NCI-H748 treated with DMSO at 0.1 percent for 48 hours (cell line): ENCODE measurements at places on chromosomes 4 and X.

- no peak for DNase-seq
Observed at GRCh38 chrX:10926891-10927290, 184.2 kb upstream of the HCCS start.

- DNase-seq: no peak
Observed at GRCh38 chrX:154515090-154515965, 704 bp downstream of the FAM3A start.

- no peak for DNase-seq
Observed at GRCh38 chr4:174580597-174580996, 58.3 kb upstream of the HPGD start.

GRCh38 chrX:131613260-131613659, 69.4 kb downstream of the OR13H1 start:
- no peak for DNase-seq

DNA sequence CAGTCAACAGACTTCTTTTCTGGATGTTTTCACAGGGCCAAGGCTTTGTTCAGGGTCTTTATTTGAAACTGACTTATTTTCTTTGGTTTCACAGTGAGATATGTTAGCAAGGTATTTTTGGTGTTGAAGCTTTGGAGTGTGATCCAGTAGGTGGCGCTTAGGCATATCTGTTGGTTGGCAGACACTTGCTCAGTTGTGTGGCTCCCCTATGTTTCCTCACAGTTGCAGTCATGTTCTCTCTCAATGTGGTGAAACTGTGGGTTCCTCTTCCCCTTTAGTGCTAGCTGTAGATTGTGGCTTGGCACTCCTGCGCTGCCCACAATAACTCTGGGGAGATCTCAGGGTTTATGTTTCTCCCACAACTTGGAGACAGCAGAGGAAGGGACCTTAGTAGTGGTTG, 460.8 kb downstream of the SLITRK2 start:
- DNase-seq: peak; percentile 2

- DNase-seq: no peak
Observed at GRCh38 chr4:142596595-142596994, 249.5 kb downstream of the INPP4B start.

DNA sequence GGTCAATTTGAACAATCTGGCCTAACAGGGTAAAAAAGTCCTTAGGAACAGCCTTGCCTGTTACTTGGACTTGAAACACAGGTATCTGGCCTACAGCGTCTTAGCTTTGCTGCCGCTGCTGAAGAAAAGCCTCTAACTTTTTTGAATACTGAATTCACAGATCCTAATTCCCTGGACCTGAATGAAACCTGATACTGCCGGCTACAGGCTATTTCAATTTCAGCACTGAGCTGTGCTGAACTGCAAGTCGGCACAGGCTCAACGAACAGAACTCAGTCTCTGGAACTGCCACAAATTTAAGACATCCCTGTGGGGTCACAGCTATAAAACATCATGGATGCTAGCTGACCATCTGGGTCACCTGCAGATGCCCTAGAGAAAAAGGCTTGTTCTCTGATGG, 7.2 kb downstream of the NR0B1 start:
- DNase-seq: peak; percentile 7

- DNase-seq: peak; percentile 7
Observed at GRCh38 chr4:173365359-173365996, 5.3 kb upstream of the SAP30 start.

GRCh38 chr4:76078033-76078613, 3.6 kb downstream of the ART3 start:
- DNase-seq: no peak

DNA sequence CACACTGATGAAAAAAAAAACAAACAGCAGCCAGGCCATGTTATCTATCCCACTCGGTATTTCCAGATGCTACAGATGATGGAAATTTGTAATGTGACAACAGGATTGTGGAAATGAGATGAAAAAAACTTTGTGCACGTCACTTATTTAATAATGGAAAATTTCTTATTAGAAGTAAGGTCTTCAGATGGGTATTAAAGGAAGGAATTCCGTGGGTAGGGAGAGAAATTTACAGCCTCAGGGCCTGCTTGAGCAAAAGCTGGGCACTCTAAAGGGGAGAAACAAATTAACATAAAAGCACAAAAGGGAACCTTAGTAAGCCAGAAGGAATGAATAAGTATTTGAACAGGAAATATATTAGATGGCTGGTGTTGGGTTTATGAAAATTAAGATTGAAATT, 4.2 kb upstream of the PKD2 start:
- no peak for DNase-seq

DNA sequence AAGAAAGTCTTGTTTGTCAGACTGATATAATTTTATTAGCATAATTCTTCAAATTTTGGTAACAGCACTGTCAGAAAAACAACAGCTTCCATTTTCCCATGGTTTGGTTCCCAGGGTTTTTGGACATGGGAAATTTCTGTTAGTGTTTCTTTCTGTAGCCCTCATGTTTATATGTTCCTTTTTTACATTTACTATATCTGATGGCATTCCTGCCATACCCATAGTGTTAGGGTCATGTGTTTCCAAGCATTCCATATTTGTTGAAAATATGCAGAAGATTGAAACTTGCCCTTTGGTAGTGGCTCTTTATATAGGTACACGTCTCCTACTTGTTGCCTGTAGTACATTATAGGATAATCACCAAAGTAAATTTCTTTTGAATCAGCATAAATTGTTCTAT, 65.8 kb downstream of the PDLIM5 start:
- no peak for DNase-seq

GRCh38 chr4:121272526-121272925, 108.3 kb downstream of the QRFPR start:
- DNase-seq: no peak

- no peak for DNase-seq
Observed at GRCh38 chr4:83174844-83175414, 60.4 kb upstream of the PLAC8 start.

DNA sequence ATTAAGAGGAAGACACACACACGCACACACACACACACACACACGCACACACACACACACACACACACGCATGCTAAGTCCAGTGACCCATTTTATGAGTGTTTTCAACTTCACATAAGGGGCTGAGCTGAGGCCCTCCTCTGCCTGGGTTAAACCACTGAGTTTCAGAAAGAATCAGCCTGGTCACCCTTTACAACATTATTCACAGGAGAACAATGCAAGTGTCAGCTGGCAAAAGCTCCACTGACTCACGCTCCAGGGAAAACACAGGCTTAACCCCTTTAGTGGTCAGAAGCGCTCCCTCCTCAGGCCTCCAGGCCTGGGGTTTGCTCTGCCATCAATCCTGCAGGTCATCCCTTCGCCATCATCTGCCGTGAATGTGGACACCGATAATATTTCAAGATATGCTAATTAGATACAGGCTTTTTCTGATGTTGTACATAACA, 46.9 kb downstream of the ACOX3 start:
- DNase-seq: no peak

GRCh38 chr4:56626963-56627362, 54.1 kb downstream of the HOPX start:
- DNase-seq: no peak

DNA sequence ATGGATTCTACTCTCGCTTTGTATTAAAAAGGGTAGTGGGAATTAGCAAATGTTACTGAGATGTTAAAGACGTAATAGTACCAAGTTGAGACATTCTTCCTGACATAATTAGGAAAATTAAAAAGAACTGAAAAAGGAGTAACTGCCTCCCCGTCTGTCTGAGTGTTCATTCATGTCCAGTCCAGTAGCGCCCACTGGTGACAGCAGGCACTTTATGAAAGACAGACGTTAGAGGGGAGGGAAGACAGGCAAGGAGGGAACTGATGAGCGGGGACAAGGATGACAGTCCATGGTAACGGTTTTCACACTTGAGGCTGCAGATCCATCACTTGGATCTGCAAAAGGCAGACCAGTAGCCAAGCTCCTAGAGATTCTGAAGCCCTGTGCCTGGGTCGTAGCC, 326.7 kb downstream of the STK32B start:
- no peak for DNase-seq

DNA sequence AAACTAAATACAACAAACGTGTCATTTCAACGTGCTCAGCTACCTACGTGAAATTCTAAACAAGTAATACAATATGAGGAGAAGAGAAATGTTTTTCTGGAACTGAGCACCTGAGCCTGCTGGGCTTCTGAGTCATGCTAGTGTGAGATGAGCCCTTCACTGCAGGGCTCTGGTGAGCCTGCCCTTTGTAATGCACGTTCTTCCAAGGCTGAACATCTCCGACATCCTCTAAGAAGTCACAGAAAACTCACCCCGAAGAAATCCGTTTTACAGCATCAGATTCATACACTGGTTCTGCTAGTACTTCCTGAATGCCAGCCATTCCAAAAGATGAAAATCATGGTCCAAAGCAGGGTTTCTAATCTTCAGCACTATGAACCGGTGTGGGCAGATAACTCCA, 157.1 kb downstream of the AMELX start:
- no peak for DNase-seq

- no peak for DNase-seq
Observed at GRCh38 chr4:176745902-176746301, 46.8 kb downstream of the VEGFC start.

GRCh38 chrX:70452143-70452733, 7.6 kb downstream of the DLG3 start:
- DNase-seq: peak; percentile 17

DNA sequence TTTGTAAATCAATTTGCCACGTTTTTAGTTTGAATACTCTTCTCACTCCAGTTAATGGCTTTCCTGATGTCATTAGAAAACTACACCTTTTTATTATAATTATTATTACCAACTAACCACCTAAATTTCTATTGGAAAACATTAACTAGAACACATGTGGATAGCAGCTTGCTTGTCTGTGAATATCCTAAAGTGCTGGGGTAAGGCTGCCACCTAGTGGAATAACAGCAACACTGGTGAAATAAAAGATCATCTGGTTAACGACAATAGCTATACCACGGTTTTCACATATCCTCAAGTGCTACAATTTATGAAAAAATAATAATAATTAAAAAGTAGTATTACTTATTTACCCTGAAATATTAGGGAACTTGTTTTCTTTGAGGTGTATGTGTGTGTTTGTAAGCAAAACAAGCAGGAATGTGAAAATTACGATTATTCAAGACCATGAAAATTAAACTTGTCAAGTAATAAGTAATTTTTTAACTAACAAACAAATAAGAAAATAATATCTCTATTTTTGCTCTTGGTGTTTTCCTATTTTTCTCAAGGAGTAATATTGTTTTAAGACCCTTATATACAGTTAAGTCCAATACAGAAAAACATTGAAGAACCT, 130.1 kb upstream of the TECRL start:
- peak; percentile 18 for DNase-seq

DNA sequence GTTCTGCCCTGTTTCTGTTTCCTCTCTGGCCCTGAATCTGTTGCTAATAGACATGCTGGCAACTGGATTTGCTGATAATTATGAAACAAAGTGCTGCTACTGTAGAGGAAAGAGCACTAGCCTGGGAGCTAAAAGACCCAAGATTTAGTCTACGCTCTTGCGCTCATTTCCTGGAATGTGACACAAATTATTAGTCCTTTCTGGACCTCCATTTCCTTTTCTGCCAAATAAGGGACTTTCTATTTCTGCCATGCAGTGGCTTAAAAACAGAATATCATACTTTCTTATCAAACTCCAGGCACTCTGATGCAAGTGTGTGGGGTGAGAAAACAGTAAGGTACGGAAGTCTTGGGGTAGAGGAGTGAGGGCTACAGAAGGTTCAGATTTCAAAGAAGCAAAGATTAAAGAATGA, 48.3 kb upstream of the GPR174 start:
- no peak for DNase-seq

- DNase-seq: no peak
Observed at GRCh38 chr4:118175506-118175905, 141.2 kb downstream of the NDST3 start.

- no peak for DNase-seq
Observed at GRCh38 chrX:49171752-49172279, at the start of gene PLP2. Gene PLP2, plus strand, starts transcription at chrX:49171898. Its CDS starts 103 bp downstream, at chrX:49172001.

- no peak for DNase-seq
Observed at GRCh38 chr4:99649778-99650177, 7.8 kb downstream of the C4orf54 start.

DNA sequence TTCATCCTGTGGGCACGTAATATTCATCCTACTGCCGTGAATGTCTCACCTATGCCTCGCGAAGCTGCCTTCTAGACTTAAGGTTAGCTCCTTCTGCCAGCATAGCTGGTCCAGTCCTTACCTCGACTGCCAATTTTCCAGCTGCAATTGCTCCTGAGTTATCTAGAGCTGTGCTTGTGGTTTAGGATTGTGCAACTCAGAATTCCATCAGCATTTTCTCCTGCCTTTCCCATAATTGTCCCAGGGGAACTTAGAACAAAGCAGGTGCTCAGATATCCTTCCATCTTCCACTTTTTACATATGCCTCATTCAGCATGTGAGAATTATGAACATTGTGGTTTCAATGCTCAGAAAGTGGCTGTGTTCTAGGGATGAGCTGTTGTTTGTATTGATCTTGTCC, 131.4 kb upstream of the ADGRL3 start:
- no peak for DNase-seq

GRCh38 chrX:39475372-39475771, 622.4 kb downstream of the BCOR start:
- no peak for DNase-seq

GRCh38 chrX:101450085-101450484, 35.2 kb upstream of the ARMCX4 start:
- no peak for DNase-seq

- no peak for DNase-seq
Observed at GRCh38 chr4:2937146-2937857, 25.9 kb downstream of the NOP14 start.

- DNase-seq: no peak
Observed at GRCh38 chr4:18105030-18106011, 83.8 kb upstream of the LCORL start.

DNA sequence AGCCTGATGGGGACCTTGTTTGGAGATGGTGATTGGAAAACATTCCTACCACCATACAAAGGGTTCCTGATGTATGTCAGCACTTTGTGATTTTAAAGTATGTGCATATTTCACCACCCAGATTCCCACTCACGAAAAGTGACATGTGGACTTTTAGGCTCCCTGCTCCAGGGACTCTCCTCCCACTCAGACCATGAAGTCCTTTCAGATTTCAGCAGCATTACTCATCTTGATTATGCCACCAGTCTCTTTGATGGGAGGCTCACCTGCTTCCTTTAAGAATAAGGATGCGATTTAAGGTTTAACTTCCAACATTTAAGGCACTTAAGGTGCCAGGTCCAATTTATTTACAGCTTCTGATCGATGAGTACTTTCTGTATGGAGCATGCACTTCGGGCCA, 204.4 kb downstream of the PPARGC1A start:
- no peak for DNase-seq

- DNase-seq: no peak
Observed at GRCh38 chr4:164023214-164023613, 528.7 kb downstream of the TMA16 start.

DNA sequence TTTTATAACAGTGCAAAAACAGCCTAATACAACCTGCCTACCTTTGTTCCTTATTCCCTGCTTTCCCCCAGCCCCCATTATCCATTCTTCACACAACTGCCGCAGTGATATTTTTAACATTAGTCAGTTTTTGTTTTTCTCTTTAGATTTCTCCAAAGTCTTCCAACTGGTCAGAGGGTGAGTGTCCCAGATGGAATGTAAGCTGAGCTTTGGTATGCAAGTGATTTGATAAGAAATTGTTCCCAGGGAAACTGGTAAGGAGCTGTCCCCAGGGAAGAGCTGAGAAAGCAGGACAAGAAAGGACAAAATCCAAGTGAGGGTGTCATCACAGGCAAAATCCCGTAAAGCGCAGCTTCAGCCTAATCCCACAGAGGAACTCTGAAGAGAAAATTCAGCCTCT, 475.5 kb upstream of the ADGRL3 start:
- DNase-seq: no peak
